Pancreas (tissue), 10 donors: ENCODE measurements at places on chromosomes 5 and 9. TPM values are rescaled to one million over a fixed set of nuclear protein-coding genes. Genes with fewer than 3 reads are reported as not detected.

- DNase-seq = no peak
These were observed 98.6 kb downstream of the PAM start for GRCh38 chr5:102853680-102854079.

The TMEM215 gene
- not detected for total RNA-seq

GRCh38 chr5:78050888-78051287 is 243.6 kb downstream of the AP3B1 start:
- DNase-seq = no peak

The PHF24 gene
- total RNA-seq = 0.19 TPM

GRCh38 chr5:66744040-66744439 is 147.8 kb downstream of the MAST4 start:
- DNase-seq = no peak

DNA sequence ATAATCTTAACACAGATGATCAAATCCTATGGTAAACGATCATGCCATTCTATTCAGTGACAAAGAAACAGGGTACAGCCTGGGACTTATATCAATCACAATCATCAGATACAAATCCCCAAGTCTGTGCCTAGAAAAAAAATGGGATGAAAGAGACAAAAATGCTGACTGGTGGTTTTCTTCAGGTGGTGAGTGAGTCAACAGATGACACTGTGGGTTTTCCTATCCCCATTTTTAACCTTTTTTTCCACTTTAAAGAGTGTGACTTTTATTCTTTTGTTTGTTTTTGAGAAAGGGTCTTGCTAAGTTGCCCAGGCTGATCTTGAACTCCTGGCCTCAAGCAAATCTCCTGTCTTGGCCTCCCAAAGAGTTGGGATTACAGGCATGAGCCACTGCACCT is 3.2 kb downstream of the CIZ1 start:
- no peak for DNase-seq

DNA sequence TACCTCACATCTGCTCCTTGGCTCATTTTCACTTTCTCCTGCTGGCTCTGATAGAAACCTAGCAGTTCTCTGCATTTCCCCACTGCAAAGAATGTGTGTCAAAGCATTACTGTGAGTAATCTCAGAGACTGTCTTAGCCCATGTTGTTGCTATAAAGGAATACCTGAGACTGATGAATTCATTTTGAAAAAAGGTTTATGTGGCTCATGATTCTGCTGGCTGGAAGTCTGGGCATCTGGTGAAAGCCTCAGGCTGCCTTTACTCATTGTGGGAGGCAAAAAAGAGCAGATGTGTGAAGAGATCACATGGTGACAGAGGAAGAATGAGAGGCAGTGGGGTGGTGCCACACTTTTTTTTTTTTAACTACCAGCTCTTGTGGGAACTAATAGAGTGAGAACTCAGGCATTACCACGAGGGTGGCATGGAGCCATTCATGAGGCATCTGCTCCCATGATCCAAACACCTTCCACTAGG is 191.6 kb upstream of the CTNND2 start:
- no peak for DNase-seq

The PCDHGA2 gene
- total RNA-seq = 2.1 TPM

- no peak for DNase-seq
These were observed 198.7 kb downstream of the SEMA6A start for GRCh38 chr5:116375926-116376325.

The GABBR2 gene
- not detected for total RNA-seq

DNA sequence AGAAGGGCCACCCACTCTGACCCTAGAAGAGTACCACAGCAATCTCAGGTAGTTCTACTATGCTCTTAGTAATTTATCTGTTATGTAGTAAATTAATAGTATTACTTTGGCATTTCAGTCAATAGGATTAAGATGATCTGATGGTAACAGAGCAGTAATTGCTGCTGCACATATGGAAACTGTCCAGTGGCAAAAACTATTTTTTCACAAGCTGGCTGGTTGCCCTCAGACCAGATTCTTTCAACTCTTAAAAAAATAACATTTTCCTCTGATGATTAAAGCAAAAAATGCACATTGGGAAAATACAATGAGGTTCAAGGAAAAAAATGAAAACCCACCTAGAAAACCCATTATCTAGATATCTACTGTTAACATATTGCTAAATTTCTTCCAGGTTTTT is 19.7 kb downstream of the GLRA1 start:
- no peak for DNase-seq

The DELE1 gene
- total RNA-seq = 34.6 TPM

DNA sequence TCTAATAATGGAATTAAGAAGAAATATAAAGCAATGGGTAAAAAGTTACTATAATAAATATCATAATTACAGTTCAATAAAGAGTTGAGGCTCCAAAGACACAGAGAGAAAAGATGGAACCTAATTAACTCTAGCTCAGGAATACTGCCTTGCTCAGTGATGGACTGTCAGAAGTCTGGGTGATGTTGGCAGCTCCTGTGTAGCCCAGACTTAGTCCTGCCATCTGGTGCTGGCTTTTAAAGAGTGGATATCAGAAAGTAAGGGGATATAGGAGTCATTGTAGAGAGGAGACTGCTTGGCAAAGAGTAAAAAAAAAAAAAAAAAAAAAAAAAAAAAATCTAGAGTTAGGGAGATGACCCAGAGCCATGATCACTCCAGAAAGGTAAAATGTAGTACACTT is 551.9 kb upstream of the DMAC1 start:
- no peak for DNase-seq

DNA sequence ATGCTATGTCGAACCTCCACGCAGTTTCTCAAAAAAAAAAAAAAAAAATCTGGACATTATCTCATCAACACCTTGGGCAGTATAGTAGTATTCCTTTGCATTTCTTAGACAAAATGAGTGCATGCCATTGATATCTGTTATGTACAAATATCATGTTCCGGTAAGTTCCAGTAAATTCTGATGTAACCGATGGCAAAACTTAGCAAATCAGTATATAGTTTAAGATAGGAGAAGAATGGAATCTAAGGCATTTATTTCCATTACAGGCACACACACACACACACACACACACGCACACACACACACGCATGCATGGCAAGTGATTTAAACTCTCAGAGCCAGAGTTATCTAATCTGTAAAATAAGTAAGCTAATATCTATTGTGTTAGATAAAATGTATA is 356.5 kb upstream of the TUSC1 start:
- no peak for DNase-seq

DNA sequence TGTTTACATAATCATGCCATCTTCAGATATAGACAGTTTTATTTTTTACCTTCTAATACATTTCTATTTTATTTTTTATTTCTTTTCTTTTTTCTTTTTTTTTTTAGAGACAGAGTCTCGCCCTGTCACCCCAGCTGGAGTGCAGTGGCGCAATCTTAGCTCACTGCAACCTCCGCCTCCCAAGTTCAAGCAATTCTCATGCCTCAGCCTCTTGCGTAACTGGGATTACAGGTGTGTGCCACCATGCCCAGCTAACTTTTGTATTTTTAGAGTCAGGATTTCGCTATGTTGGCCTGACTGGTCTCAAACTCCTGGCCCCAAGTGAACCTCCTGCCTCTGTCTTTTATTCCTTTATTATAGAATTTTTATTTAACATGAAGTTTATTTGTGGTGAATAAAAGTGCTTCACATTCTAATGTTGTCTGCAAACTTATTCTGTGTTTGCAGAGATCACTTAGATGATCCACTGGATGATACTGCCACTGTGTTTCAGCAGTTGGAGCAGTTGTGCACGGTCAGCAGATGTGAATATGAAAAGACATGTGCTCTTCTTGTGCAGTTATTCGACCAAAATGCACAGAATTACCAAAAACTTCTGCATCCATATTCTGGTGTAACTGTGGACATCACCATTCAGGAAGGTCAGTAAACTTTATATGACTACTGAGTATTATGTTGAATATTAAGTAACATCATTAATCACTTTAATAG is 62.2 kb downstream of the RANBP17 start:
- DNase-seq = no peak

DNA sequence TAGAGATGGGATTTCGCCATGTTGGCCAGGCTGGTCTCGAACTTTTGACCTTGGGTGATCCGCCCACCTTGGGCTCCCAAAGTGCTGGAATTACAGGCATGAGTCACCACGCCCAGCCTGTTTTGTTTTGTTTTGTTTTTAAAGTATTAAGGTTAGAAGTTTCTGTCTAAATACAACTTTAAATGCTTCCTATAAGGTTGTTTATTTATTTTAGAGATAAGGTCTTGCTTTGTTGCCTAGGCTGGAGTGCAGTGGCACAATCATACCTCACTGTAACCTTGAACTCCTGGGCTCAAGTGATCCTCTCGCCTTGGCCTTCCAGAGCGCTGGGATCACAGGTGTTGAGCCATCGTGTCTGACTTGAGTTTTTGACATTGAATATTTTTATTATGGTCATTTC is 11.4 kb downstream of the MRRF start:
- DNase-seq = no peak

The ACSL6 gene
- total RNA-seq = 1.1 TPM

DNA sequence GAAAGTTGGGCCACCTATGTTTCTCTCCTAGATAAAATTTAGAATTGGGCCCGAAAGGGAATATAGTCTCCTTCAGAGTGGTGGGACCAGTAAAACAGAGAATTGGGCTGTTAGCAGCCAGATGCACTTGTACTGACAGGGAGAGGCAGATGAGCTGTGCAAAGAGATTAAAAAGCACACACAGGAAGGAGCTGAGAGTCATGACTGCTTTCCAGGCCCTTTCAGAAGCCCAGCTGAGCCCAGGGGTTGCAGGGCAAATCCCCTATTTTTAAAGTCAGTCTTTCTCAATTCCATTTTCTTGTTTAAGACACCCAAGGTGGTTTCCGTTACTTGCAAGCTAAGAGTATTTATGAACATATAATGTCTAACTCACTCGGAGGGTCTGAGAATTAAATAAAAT is 130.4 kb downstream of the PRELID2 start:
- no peak for DNase-seq

DNA sequence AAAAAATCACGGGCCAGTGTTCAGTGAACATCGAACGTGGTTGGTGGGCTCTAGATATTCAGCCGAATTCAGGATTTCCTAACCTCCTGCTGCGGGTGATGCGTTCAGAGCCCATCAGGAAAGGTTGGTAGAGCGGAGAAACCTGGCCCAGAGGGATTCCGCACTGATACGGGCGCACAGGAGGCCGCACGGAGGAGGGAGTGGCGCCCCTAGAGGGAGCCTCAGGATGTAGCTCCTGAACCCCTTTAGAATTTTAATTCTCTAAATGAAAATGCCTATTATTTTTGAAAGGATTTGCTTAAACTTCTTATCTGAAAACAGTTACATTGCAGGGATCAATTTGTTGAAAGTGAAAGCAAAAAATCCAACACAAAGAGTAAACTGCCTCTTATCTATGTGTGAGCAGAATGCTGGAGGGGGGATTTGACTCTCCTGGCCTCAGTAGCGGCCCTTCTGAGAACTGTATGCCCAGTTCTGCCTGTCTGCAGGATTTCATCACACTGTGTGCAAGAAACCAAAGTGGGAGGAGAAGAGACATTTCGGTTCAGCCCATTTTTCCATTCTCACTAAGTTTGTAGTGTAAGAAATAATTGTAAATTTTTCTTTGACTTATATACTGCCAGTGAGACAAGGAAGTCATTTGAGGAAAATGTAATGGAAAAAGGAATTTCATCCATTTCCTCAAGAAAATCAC is 75.9 kb downstream of the TENT4A start:
- DNase-seq = no peak

- DNase-seq = no peak
These were observed 13.2 kb upstream of the GLRA1 start for GRCh38 chr5:151937851-151938250.

The ZNF483 gene
- total RNA-seq = 8.0 TPM

GRCh38 chr5:149750596-149750995 is 20.5 kb downstream of the PPARGC1B start:
- DNase-seq = no peak

GRCh38 chr9:93058355-93059010 is at the start of gene SUSD3:
TSS of gene SUSD3 (plus strand) at chr9:93058701. CDS start at chr9:93058743, 42 bp downstream.
- peak; percentile 78 for DNase-seq

- DNase-seq = no peak
These were observed 2.2 kb downstream of the FTMT start for GRCh38 chr5:121853850-121854249.

- DNase-seq = no peak
These were observed 278.4 kb downstream of the NSG2 start for GRCh38 chr5:174323878-174324281.

- no peak for DNase-seq
These were observed 3.5 kb downstream of the TMEM38B start for GRCh38 chr9:105697871-105698270.

The CSF2 gene
- not detected for total RNA-seq

DNA sequence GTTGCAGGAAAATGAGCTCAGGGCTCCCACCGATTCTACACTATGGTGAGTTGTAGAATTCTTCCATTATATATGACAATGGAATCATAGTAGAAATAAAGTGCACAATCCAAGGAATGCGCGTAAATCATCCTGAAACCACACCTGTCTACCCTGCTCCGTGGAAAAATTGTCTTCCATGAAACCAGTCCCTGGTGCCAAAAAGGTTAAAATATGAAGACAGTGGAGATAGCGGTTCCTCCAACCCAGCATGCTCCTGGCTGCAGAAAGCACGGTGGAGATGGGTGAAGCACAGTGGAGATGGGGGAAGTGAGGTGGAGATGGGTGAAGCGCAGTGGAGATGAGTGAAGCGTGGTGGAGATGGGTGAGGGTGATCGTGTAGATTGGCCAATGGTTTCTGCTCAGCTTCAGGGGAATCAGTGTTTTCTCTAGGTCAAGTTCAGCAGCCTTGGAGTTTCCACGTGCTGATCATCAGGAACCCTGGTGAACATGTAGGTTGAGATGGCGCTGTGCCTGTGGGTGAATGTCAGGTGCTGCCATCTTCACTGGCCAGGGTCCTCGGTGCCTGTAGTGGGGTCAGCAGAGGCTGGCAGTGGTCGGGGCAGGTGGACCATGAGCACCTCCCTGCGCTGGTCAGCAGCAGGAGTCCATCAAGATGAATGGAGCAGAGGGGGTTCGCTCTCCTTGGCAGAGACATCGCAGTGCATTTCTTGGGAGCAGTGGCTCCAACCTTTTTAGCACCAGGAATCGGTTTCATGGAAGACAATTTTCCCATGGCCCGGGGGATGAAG is 20.3 kb downstream of the PAEP start:
- DNase-seq = no peak

The NOXA1 gene
- total RNA-seq = 15.0 TPM

DNA sequence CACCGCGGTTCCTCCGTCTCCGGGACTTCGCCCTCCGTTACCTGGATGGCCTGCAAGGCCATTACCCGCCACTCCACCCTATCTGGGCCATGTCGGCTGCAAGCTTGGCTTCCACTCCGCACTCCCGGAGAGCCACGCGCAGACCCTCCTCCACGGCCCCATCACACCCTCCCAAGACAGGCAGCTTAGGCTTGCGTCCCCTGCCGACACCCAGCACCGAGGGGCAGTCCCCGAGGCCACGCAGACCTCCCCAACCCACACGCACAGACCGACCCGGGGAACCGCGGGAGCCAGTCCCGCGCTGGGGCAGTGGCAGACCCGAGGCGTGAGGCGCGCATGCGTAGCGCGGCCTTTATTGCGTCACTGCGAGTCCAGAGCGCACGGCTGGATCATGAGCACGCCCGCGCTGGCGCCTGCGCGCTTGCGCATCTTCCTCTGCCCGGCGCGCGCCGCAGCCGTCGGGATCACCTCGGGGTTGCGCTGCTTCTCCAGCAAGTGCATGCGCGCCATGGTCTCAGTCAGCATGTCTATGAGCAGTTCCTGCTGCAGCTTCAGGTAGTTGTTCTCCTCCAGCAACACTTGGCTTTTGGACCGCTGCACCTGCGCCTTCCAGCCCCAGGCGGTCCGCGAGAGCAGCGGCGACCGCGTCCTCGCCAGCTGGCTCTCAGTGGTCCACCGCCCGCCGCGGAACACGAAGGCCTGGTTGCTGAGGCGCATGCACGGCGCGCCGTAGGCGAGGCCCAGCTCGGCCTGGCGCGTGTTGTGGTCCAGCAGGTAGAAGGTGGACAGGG is 2.4 kb downstream of the CBY3 start:
- DNase-seq = peak; percentile 95
